ENCODE measurements at places on chromosomes 11 and 22.

GRCh38 chr11:73998846-73999575 lies 9.9 kb downstream of the UCP3 start:
- DNase-seq, result no peak

GRCh38 chr22:42436404-42436803 lies 4.2 kb upstream of the NFAM1 start:
- DNase-seq, result no peak

GRCh38 chr11:87260811-87261210 lies 223.1 kb downstream of the TMEM135 start:
- DNase-seq, result no peak

DNA sequence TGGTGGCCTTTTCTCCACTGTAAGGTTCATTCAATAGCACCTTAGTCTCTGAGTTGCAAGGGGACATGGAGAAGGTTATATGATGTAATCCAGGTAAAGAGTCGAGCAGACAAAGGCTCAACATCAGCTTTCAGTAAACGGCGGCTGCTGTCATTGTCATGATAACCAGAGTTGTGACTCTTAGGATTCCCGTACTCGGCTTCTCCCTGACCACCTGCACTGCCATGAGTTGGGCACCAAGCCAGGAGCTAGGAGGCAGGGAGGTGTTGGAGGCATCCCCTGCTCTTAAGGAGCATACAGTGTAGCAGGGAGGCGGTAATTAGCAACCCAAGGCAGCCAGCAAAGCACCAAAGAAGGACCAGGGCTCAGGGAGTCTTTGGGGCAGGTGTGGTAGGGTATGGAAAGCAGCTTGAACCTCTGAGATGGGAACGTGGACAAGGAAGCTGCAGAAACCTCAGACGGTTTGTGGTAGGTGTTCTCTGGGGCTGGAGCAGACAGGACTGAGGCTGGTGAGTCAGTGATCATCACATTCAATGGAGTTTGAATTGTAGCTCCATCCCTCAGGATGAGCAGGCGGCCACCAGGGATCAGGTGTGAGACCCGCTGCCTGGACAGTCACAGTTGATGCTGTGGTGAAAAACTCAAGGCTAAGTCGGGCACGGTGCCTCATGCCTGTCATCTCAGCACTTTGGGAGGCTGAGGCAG lies 31.7 kb downstream of the LIF start:
- no peak for DNase-seq

DNA sequence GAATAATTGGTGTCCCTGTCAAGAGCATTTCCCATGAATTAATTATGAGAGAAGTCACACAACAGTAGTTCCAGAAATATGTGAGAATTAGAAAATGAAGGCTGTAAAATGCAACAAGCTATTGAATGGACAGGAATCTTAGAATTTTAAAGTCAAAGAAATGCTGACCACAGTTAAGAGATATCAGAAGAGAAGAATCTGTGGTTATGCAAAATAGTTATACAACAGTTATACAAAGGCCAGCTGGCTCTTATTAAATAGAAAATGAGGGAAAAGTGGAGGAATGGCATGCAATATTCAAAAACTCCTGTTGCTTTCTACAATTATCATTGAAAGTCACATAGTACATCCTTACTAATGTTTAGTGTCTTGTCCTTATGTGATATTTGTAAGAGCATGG lies 27.4 kb downstream of the CASP12 start:
- no peak for DNase-seq

All from stimulated activated CD4-positive, alpha-beta T cell treated with anti-CD3 and anti-CD28 coated beads, Interleukin-1b, Interleukin-23, amount 100 ng/mL, for 24 hours (primary cell).